ENCODE measurements at places on chromosomes 3 and 15.

GRCh38 chr15:39890621-39891020 is 29.4 kb downstream of the GPR176 start:
- peak; percentile 29 for DNase-seq

DNA sequence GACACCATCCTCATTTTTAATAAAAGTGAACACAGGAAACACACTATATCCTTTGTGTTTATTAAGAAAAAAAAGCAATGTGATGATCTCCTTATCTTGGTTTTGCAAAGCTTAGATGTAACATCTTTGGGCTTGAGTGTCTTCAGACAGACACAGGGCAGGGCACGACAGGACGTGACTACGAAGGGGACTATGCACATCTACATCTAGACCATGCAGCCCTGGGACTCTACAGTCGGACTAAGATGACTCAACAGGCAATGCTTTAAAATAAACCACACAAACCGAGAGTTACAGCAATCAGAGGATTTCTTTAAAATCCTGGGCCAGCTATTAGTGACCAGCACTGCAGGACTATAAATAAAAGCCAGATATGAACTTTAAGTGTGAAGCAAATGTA is 22.8 kb upstream of the TM2D3 start:
- no peak for DNase-seq

DNA sequence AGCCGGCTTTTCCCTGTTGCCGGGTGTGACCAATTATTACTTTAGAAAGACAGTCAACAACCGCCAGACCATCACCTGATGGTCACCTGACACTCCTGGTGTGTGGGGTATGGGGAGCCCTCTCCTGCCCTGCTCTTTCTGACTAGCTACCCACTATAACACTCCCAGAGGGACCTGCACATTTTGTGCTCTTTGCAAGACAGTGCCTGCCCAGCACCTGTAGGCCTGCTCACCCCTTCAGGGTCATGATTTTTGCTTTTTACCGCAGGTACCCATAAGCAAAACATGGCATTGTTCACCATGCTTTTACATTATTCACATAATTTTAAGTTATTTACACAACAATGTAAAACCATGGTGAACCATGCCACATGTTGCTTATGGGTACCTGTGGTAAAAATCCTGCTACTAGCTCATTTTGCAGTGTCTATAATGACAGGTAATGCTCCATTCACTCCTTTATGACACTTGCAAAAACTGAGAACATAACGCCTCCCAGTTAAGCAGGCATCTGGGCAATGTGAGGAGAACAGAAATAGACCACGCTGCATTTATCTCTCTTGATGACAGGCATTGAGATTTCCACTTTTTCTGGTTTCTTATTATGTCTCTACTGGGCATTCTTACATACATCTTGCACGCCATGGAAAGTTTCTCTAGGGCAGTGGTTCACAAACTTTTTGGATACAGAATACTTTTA is 9.9 kb downstream of the CCRL2 start:
- DNase-seq: peak; percentile 48

DNA sequence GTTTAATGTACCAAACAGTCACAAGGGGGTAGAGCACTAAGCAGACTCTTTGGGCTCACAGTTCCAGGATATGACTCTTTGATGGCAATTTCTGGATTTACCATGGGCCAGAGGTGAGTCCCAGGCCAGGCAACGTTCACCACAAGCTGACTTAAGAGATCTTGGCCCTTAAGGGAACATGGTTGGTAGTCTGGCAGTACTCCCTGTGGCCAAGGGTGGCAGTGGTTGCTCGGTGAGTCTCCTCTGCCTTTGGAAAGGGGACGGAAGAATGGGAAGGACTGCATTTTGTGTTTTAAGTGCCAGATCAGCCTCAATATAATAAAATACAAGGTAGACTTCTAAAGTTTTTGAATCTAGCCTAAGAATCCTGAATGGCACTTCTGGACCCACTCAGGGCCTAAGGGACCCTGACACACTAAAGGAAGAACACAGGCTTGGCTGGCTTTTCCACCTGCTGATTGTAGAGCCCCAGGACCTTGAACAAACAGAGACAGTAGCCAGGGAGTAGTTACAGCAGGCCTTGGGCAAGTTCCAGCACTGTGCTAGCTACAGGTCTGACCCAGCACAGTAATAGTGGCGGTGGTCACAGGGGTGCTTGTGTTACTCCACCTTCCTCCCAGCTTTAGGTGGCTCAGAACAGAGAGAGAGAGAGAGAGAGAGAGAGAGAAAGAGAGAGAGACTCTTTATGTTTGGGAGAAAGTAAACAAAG is 730.7 kb upstream of the ALCAM start:
- no peak for DNase-seq

DNA sequence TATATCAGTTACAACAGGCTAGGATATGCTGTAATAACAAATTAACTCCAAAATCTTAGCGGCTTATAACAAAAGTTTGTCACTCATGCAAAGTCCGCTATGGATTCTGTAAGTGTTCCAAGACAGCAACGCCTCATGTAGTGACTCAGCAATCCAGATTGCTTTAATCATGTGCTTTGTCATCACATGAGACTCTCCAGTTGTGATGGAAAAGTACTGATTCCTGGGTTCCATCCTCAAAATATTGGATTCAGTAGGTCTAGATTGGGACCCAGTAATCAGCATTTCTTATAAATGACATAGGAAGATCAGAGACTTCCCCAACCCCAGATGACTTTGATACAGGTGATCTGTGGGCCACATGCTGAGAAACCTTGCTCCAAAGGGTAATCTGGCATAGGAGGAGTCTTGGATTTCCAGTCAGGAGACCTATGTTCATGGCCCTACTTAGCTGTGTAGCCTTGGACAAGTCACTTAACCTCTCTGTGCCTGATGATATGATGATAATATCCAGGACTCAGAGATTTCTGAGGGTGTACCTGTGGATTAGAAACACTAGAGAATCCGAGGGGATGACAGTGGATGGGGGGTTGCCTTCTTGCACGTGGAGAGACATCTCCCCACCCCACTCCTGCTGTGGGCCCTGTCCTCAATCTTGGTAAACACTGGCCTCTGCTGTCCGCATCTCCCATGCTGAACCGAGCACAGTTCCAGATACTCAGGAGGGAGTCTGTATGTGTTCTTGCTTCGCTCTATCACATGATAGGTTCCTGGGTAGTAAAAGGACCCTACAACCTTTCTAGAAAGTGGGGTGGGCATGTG is 65.5 kb downstream of the CORO2B start:
- DNase-seq: no peak

DNA sequence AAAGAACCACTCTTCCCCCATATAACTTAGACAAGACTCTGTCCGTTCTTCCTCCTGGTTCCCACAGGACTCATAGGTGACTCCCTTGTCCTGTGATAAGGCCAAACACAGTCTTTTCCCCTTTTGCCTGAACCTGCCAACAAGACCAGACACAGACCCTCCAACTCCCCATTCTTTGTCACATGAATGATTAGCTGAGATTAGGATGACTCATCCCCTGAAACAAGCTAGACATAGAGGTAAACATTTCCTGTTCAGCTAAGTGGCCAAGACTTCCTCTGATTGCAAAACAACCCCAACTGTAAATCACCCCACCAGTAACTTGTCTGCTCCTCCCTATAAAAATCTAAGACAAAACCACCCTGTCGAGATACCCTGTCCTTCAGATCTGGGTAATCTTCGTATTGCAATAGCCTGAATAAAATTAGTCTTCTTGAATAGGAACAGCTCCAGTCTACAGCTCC is 11.4 kb upstream of the HTR3E start:
- DNase-seq: no peak

GRCh38 chr3:80007522-80007921 is 239.7 kb upstream of the ROBO1 start:
- no peak for DNase-seq

- DNase-seq: no peak
These were observed 5.1 kb downstream of the ABI3BP start for GRCh38 chr3:100988080-100988479.

DNA sequence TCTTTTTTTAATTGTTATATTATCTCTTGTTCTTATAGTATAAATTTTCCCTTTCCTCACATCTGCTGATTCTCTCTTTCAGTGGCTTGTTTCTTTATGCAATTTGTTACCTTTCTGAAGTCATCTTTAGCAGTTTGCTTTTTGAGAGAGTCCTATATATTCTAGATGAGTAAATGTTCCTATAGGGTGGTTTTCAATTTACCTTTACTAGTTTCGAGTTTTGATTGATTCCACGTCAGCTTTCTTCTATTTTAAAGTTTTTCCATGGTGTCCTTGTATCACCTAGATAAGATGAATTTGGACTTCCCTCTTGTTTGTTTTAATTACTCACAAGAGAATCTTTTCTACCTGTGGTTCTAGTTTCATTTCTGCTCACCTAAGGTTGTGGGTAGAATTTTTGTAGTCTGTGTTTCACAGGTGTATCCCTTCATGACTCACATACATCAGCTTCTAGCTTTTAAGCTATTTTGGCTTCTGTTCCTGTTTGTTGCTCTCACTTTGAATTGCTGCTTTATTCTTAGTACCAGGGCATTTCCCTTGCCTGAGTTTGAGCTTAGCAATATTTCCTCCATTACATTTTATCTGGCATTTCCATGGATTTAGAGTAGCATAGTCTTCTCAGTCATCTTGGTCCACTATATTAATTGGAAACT is 6.4 kb downstream of the TEX9 start:
- DNase-seq: no peak

- peak; percentile 75 for DNase-seq
These were observed 50.3 kb downstream of the SHQ1 start for GRCh38 chr3:72797773-72798543.

GRCh38 chr3:21170964-21171363 is 580.0 kb downstream of the ZNF385D start:
- no peak for DNase-seq

DNA sequence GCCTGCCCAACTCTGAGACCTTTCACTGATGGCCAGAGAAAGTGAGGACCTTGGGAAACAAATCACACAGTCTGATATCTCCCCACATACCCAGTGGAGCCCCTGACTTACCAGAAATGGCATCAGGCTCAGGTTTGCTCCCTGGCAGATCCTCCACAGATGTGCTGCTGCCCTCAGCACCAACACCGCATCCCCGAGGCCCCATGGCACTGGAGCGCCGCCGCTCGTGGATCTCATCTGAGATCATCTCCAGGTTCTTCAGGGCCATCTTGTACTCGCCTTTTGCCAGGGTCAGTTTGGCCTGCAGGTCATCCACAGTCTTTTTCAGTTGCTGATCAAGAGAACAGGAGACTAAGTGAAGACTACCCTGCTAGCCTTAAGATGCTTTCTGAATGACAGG is 52.7 kb downstream of the CAPN7 start:
- no peak for DNase-seq

GRCh38 chr15:76274226-76274625 is 37.0 kb downstream of the ETFA start:
- DNase-seq: no peak

- DNase-seq: no peak
These were observed 149.3 kb upstream of the SLC2A2 start for GRCh38 chr3:171175741-171176234.

- no peak for DNase-seq
These were observed 98.8 kb downstream of the SPRED1 start for GRCh38 chr15:38351466-38351865.

DNA sequence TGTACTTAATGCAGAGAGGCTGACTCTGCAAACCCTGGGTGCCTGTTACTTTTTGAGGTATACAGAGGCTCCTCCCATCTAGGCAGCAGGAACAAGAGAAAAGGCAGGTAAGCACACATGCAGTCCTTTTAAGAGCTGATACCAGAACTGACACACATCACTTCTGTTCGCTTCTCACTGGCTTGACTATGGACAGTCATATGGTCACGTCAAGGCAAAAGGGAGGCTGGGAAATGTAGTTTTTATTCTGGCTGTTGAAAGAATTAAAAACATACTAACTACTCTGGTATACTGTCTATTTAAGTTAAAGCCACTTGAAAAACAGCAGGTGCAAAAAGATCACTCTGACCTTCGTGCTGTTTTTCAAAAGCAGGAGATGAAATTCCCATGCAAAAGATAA is 218.3 kb downstream of the CTNNB1 start:
- no peak for DNase-seq

DNA sequence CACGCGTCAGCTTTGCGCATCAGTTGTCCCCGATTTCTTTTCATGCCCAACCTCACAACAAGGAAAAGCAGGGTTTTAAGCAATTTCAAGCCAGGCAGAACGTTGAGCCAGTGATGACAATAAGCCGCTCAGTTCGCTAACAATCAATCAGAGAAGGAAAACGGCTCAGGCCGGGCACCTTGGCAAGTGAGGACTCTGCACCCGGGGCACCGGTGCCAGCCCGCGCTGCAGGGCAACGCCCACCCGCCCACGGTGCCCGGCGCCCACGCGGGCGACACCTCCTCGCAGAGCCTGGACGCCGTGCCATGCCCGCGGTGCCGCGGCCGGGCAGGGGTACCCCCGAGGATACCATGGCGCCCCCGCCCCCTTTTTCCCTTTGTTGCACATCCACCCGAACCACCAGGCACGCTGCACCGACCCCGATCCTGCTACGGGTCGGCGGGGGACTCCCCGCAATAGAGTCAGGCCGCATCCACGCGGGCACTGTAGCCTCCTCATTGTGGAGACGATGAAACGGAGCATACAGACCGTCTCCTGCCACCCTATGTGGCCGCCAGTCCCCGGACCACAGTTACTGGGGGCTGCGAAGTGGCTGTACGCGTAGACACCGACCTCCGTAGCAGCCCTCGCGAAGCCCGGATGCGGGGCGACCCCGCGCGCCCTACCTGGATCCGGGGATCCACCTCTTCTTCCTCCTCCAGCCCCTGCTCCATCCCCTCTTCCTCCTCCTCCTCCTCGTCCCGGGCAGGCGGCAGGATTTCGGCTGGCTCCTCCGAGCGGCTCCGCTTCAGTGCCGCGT is 581 bp downstream of the SH3BP5 start:
- DNase-seq: no peak

DNA sequence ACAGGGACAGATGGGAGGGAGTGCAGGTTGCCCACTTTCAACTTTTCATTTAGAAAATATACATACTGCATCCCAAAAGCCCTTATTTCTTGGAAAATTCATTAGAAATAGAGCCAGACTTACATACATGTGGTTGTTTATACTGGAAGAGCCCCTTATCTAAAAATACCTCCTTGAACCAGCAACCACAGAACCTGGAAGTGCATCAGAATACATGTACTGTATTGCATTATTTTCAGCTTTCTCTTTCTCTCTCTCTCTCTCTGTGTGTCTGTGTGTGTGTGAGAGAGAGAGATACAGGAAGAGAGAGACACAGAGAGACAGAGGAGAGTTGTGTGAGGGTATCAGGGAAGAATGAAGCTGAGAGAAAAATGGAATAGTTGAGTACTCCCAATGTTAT is 29.5 kb upstream of the LSAMP start:
- DNase-seq: no peak

GRCh38 chr3:111947231-111947630 is 31.6 kb upstream of the ABHD10 start:
- no peak for DNase-seq

DNA sequence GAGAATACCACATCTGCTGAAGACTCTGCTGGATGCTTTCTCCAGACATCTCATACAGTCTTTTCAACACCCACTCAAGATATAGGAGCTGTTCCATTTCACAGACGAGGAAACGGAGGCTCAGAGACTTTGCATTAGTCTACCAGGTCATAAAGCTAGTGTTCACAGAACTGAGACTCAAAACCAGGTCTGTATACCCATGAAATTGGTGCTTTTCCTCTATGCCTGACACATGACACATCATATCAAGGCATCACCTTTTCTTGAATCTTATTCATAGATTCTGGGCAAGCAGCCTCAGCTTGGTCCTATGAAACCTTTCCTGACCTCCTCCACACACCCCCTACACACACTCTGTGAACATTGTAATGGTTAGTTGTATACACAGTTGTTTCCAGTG is 101.2 kb downstream of the LPP start:
- DNase-seq: no peak

Measured in NCI-H146 (cell line).